ENCODE measurements at places on chromosomes 4 and X.

DNA sequence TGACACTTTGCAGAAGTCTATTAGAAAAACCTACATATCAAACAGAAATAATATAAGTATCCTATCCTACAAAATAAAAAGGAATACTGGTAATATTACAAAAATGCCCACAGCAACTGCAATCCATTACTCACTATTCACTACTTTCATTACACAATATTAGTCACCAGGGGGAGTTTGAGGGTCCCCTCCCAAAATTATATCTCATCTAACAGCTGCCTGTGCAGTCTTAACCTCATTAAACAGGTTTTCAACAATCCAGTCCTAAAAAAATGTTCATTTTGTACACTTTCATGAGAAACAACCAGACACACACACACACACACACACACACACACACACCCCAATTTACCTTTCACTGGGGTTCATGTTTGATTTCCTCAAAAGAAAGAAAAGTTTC, 2.9 kb downstream of the CLOCK start:
- DNase-seq, result no peak

DNA sequence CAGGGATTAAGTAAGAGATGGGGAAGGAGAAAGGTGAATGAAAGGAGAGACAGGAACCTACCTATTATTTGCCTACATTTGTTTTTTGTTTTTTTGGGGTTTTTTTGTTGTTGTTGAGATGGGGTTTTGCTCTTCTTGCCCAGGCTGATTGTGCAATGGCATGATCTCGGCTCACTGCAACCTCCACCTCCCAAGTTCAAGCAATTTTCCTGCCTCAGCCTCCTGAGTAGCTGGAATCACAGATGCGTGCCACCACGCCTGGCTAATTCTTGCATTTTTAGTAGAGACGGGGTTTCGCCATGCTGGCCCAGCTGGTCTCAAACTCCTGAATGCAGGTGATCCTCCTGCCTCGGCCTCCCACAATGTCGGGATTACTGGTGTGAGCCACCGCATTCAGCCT, 57.9 kb downstream of the BCOR start:
- DNase-seq, result no peak

- no peak for DNase-seq
Measured at GRCh38 chrX:154426916-154427770, 1.3 kb upstream of the ATP6AP1 start.

DNA sequence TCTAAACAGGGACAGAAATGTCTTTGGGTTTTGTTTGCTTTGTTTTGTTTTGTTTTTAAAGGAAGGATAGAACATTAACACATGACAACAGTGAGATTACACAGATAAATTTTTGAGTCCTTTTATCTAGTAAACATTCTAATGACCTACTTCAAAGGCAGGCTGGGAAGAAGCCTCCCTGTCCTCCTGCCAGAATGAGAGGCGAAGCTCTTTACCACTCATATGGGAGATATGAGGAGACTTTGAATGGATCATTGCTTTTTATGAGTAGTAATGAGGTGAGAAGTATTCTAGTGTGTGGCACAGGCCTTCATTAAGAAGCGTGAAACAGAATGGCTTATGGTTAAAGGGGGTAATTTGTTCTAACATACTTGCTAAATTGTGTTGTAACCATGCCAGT, 172.0 kb downstream of the FBXO8 start:
- no peak for DNase-seq

GRCh38 chrX:16923157-16923556, 23.3 kb upstream of the REPS2 start:
- DNase-seq, result no peak

DNA sequence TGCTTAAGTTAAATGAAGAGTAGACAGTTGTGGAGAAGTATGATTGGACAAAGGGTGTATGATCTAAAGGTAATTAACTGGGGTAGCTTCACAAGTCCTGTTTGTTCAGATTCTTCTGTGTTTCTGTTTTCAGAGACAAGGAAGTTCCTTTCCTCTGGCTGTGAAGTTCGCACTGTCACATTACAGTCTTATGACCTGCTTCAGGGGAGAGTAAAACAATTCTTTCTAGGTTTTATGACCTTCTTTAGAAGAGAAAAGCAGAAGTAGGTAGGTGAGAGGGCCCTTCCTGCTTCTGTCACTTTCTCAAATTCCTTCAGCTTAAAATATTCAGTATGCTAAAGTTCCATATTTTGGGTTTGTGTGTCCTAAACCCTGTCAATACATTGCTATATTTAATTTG, 211.9 kb downstream of the SOX3 start:
- DNase-seq, result no peak

GRCh38 chr4:82892467-82892802, 1.5 kb upstream of the SEC31A start:
- DNase-seq, result no peak
